Activated T-helper 1 cell treated with anti-CD3 and anti-CD28 coated beads, Interleukin-12 subunit alpha, Interleukin-12 subunit beta, Interleukin-2, Interleukin-4 antibody, amounts not matched to agents 30 ng/mL and 10 ng/mL and 1 ng/mL, durations not matched to agents 14 hours and 24 hours and 36 hours (primary cell): ENCODE measurements at places on chromosomes 1 and 21.

DNA sequence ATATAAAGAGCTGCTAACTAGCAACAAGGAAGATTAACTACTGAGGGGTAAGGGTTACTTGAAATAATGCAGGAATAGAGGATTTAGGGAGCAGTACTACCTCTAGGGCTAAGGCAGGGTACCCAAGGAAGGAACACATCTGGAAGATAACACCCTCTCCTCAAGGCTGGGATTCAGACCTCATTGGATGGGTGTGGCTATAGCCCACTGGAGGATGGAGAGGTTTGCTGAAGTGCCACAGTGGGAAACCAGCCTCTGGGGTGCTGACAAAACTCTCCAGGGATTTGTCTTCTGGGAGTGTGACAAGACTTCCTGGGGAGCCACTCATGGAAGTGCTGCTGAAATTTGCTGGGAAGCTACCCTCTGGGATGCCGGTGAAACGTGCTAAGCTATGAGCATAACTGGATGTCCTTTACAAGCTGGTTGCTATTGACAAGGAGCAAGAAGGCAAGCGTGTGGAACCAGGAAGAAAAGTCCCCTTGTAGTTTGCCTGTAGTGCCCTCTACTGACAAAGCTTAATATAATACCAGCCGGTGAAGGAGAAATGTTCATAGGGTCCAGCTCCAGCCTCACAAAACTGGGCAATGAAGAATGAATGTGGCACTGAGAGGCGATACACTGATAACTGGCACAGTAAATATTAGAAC is 122.8 kb upstream of the USP24 start:
- peak; percentile 2 for DNase-seq

GRCh38 chr1:247493106-247493505 is 35.2 kb upstream of the OR2B11 start:
- DNase-seq: no peak

- DNase-seq: no peak
These were observed 217.9 kb upstream of the VAMP3 start for GRCh38 chr1:7553042-7553690.

GRCh38 chr1:36365381-36365780 is 20.3 kb downstream of the STK40 start:
- DNase-seq: no peak

DNA sequence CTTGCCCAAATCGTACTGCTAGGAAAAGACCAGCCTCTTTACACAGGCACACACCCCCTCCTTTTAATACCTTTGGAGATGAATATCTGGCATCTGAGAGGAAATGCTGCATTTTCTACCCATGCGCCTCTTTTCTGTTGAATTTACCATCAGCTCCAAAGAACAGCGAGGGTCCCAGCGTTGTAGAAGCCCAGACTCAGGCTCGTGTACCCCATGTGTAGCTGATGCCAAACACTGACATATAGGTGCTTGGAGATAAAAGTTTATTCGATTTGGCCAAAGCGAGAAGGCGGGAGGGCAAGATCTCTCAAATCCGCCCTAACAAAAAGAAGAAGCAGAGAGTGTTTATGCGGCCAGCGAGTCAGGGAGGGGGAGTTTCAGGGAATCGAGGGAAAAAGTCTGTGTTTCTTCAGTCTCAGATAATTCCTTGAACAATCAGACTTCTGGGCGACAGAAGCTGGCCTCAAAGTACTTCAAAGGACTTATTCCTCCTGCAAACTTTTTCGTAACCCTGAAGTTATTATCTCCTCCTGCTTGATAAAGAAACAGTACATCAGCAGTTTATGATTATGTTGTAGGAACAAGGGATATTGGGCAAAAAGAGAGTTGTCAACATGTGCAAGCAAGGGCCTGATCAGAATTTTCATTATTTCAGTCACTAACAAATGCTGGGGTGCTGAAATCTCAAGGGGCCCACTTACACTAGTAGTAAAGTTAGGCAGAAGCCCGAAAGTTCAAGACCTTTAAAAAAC is 642 bp upstream of the CREG1 start:
- no peak for DNase-seq
